ENCODE measurements at places on chromosomes 12 and 14.

DNA sequence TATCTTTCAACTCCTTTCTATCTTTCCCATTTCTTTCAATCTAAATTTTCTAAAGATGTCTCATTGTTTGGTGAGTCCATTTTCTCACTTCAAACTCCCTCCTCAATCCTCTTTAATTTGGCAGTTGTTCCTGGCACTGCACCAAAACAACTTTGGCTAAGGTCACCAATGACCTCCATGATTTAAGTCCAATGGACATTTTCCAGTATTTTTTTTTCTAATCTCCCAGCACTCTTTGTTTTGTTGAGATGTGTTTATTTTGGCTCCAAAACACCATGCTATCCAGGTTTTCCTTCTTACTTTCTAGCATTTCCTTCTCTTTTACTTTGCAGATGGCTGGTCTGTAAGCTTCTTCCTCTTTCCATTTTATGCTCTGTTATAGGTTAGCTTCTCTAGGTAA lies 42.5 kb upstream of the OTOGL start:
- no peak overlapping the region for H3K4me3 ChIP-seq
- DNase-seq = peak; percentile 75
- H3K27ac ChIP-seq = no peak overlapping the region
- no peaks in the 10 kb centered on the region for H3K27me3 ChIP-seq
- H3K4me1 ChIP-seq = peaks cover 27% of the 10 kb centered on the region

- no peak overlapping the region for H3K4me3 ChIP-seq
- H3K4me1 ChIP-seq = peaks cover 27% of the 10 kb centered on the region
- H3K36me3 ChIP-seq = no peaks in the 10 kb centered on the region
- DNase-seq = no peak
- H3K27me3 ChIP-seq = no peaks in the 10 kb centered on the region
Observed at GRCh38 chr12:56153678-56154065, 1.3 kb downstream of the MYL6B start.

- H3K4me3 ChIP-seq = no peak overlapping the region
- peak; percentile 34 for DNase-seq
- H3K27me3 ChIP-seq = no peaks in the 10 kb centered on the region
Observed at GRCh38 chr14:55448141-55448614, 7.8 kb upstream of the TBPL2 start.

DNA sequence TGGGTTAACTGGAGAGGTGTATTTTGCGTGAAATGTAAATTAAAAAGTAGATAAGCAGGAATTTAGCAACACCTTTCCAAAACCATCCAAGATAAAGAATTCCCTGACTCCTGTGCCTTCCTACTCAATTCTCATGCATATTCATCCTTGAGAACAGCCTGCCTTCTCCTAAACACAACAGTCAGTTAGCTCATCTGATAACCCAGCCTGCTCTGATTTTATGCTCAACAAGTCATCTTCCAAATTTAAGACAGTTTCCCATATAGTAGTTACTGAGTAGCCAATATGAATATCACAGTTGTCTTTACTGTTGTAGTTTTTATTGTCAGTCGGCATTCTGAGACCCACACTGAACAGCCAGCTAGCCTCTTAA lies 27.1 kb downstream of the CPNE8 start:
- H3K4me1 ChIP-seq = no peaks in the 10 kb centered on the region
- H3K4me3 ChIP-seq = no peak overlapping the region
- H3K36me3 ChIP-seq = no peaks in the 10 kb centered on the region
- no peak overlapping the region for H3K27ac ChIP-seq
- H3K27me3 ChIP-seq = no peaks in the 10 kb centered on the region
- DNase-seq = no peak

- no peaks in the 10 kb centered on the region for H3K4me1 ChIP-seq
- no peak overlapping the region for H3K27ac ChIP-seq
- H3K27me3 ChIP-seq = no peaks in the 10 kb centered on the region
- H3K4me3 ChIP-seq = no peak overlapping the region
Observed at GRCh38 chr12:94761559-94761958, 111.2 kb upstream of the TMCC3 start.

DNA sequence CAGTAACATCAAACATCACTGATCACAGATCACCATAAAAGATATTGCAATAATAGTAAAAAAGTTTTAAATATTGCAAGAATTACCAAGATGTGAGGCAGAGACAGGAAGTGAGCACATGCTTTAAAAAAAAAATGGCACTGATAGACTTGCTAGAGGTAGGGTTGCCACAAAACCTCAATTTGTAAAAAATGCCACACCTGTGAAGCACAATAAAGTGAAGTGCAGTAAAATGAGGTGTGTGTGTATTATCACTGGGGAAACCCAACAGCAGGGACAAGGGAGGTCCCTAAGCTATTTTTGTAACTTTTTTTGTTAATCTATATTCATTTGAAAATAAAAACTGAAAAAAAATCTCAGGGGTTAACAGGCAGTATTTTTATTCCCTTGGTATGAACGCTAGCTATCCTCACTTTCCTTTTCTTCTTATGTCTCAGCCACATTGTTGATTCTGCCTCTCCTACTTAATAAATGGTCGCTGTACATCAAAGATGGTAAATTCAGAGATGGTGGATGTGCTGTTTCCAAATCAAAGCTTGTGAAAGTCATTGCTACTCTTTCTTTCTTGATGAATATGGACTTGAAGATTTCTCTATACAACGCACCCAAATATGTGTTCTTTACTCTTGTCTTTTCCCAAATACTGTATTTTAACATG lies 14.0 kb upstream of the KLRD1 start:
- H3K27ac ChIP-seq = no peak overlapping the region
- no peak overlapping the region for H3K4me3 ChIP-seq
- no peaks in the 10 kb centered on the region for H3K4me1 ChIP-seq
- H3K27me3 ChIP-seq = no peaks in the 10 kb centered on the region
- no peak for DNase-seq
- no peaks in the 10 kb centered on the region for H3K36me3 ChIP-seq

- no peaks in the 10 kb centered on the region for H3K27me3 ChIP-seq
- H3K4me3 ChIP-seq = no peak overlapping the region
Observed at GRCh38 chr12:108691175-108691997, 39.9 kb downstream of the CORO1C start.

DNA sequence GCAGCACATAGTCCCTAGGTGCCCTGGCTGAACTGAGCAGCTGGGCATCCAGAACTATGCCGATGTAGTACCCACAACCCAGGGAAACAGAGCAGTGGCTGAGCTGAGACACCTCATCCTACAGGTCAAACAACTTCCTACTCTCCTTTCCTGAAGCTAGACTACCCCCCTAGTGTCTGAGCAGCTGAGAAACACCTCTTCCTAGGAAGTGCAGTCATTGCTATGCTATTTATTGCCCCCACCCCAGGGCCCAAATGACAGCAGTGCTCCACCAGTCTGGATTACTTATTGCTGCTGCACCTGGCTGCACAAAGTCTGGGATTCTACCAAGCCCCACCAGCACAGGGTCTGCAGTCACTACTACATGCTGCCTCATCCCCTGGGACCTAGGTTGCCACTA lies 16.7 kb upstream of the GARIN2 start:
- H3K27ac ChIP-seq = no peak overlapping the region
- H3K4me1 ChIP-seq = no peaks in the 10 kb centered on the region
- no peak for DNase-seq
- H3K4me3 ChIP-seq = no peak overlapping the region
- no peaks in the 10 kb centered on the region for H3K27me3 ChIP-seq

- no peak overlapping the region for H3K27ac ChIP-seq
- H3K4me1 ChIP-seq = no peaks in the 10 kb centered on the region
- H3K27me3 ChIP-seq = no peaks in the 10 kb centered on the region
- DNase-seq = no peak
- H3K36me3 ChIP-seq = no peaks in the 10 kb centered on the region
- no peak overlapping the region for H3K4me3 ChIP-seq
Observed at GRCh38 chr12:41511247-41511646, 323.1 kb downstream of the PDZRN4 start.

DNA sequence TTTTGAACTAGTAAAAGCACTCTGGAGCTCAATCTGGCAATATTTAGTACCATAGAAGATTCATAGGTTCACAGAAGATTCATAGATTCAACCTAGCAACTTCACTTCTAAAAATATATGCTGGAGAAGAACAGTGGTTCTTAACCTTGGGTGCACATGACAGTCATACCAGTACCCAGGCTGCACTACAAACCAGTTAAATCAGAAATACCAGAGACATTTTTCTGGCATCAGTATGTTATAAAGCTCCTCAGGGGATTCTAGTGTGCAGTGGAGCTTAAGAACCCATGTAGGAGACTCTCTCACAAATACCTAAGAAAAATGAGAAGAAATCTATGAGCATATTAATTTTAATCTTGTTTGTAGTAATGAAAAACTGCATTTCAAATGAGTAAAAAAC lies 46.6 kb downstream of the CNTN1 start:
- H3K36me3 ChIP-seq = no peaks in the 10 kb centered on the region
- no peaks in the 10 kb centered on the region for H3K4me1 ChIP-seq
- DNase-seq = no peak
- H3K27ac ChIP-seq = no peak overlapping the region
- no peaks in the 10 kb centered on the region for H3K27me3 ChIP-seq

DNA sequence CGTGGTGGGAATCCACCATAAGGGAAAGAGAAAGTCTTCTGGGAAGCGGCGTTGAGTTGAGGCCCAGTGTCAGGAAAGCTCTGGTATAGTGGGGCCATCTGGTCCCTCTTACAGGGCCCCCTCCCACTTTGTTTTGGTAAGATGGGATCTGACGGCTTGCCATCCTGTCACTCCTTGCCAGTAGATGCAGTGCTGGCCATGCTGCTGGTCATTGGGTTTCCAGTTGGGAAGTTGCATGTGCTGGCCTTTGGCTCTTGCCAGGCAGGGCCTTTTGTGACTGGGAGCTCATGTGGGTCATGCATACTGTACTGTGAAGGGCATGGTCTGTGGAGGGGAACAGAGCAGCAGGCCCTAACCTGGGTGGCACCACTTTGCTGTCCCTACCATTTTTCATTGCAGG lies 3.8 kb downstream of the TRAF3 start:
- DNase-seq = no peak
- no peak overlapping the region for H3K27ac ChIP-seq
- H3K27me3 ChIP-seq = no peaks in the 10 kb centered on the region
- H3K36me3 ChIP-seq = no peaks in the 10 kb centered on the region
- H3K4me3 ChIP-seq = no peak overlapping the region

GRCh38 chr12:20368114-20368650 lies at the start of gene PDE3A:
Gene PDE3A, plus strand, starts transcription at chr12:20368537. Its CDS starts 748 bp downstream, at chr12:20369285.
- no peaks in the 10 kb centered on the region for H3K36me3 ChIP-seq
- H3K4me3 ChIP-seq = peak within 1 kb of the TSS; percentile 28
- H3K4me1 ChIP-seq = peaks cover 22% of the 10 kb centered on the region
- DNase-seq = peak; percentile 37
- H3K27me3 ChIP-seq = no peaks in the 10 kb centered on the region

GRCh38 chr12:77940011-77940423 lies 109.3 kb downstream of the NAV3 start:
- DNase-seq = no peak
- H3K4me1 ChIP-seq = no peaks in the 10 kb centered on the region
- H3K36me3 ChIP-seq = no peaks in the 10 kb centered on the region
- no peaks in the 10 kb centered on the region for H3K27me3 ChIP-seq

- no peak for DNase-seq
- peaks cover 13% of the 10 kb centered on the region for H3K36me3 ChIP-seq
- no peak overlapping the region for H3K4me3 ChIP-seq
- H3K4me1 ChIP-seq = no peaks in the 10 kb centered on the region
- H3K27me3 ChIP-seq = no peaks in the 10 kb centered on the region
Observed at GRCh38 chr14:102948698-102949061, 26.2 kb downstream of the AMN start.

DNA sequence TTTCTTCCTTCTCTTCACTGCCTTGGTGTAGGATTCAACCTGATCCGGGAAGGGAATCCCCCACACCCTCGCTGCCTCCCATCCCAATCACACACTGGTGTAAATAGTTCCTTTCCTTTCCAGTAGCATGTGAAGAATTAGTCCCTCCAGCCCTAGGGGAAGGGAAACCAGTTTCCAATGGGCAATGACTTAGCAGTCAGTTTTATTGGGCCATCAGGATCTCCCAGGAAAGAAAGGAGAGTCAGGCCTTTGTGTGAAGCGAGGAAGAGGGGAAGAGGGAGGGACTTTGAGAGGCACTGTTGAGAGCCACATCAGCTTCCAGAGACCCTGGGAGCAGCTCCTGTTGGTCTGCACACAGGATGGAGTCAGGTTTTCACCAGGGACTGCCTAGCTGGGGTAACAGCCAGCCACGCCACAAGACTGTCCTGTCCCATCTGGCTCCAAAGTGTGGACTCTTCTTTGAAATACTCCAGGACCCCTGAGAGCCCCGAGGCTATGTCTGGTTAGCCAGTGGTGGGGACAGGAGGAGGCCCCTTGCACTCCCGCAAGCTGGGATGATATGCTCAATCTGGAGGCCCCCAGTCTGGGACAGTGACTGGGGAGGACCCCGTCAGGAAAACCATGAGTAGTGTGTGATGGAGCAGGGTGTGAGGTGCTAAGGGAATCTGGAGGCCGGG lies 27.9 kb downstream of the MOAP1 start:
- DNase-seq = no peak
- H3K4me3 ChIP-seq = no peak overlapping the region
- H3K4me1 ChIP-seq = peaks cover 7% of the 10 kb centered on the region
- H3K27ac ChIP-seq = no peak overlapping the region

GRCh38 chr12:102539651-102540553 lies 59.5 kb upstream of the IGF1 start:
- H3K4me1 ChIP-seq = no peaks in the 10 kb centered on the region
- no peaks in the 10 kb centered on the region for H3K27me3 ChIP-seq
- H3K27ac ChIP-seq = no peak overlapping the region
- H3K4me3 ChIP-seq = no peak overlapping the region
- H3K36me3 ChIP-seq = no peaks in the 10 kb centered on the region
- no peak for DNase-seq

GRCh38 chr14:104344818-104345620 lies 206.6 kb downstream of the KIF26A start:
- no peaks in the 10 kb centered on the region for H3K27me3 ChIP-seq
- no peaks in the 10 kb centered on the region for H3K4me1 ChIP-seq
- H3K27ac ChIP-seq = no peak overlapping the region
- H3K36me3 ChIP-seq = no peaks in the 10 kb centered on the region
- H3K4me3 ChIP-seq = no peak overlapping the region

GRCh38 chr14:91420686-91421085 lies 3.1 kb upstream of the CCDC88C start:
- peaks cover 33% of the 10 kb centered on the region for H3K4me1 ChIP-seq
- no peak for DNase-seq
- H3K27ac ChIP-seq = no peak overlapping the region
- no peaks in the 10 kb centered on the region for H3K36me3 ChIP-seq

GRCh38 chr14:80213602-80214001 lies 2.3 kb upstream of the DIO2 start:
- H3K27me3 ChIP-seq = no peaks in the 10 kb centered on the region
- H3K36me3 ChIP-seq = no peaks in the 10 kb centered on the region
- no peak overlapping the region for H3K27ac ChIP-seq
- no peak overlapping the region for H3K4me3 ChIP-seq
- H3K4me1 ChIP-seq = no peaks in the 10 kb centered on the region

Measured in body of pancreas (tissue), 4 donors.